ENCODE measurements at places on chromosomes 3 and 15.

DNA sequence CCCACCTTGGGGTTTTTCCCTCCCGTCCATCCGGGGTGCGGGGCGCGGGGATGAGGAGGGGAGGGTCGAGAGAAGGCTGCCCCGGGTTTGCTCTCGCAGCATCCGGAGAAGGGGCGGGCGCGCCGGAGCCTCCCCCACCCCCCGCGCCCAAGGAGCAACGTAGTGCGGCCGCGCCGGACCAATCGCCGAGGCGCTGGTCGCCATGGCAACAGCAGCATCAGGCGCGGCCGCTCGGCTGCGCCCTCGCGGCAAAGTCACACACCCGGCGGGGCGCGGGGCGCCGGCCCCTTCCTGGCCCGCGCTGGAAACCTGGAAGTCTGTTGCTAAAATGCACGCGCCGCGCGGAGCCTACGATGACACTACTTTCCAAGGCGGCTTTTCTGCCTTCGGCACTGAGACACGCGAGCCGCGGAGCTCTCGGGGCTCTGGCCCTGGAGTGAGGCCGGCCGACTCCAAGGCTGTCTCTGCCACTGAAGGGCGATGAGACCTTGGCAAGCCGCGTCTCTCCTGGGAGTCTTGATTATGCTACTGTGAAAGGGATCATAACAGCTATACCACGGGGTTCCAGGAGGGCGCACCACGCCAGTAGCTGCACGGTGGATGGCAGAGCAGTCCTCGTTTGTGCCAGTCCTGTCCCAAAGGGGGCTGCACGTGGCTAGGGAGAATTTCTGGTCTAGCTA is at the start of gene IQSEC1:
IQSEC1 (minus strand) TSS at position 104 of the 680 bp plus-strand sequence. CDS start 415 bp downstream, outside the sequence.
- no peak for DNase-seq

GRCh38 chr3:165683947-165684346 is 153.3 kb downstream of the BCHE start:
- DNase-seq = no peak

DNA sequence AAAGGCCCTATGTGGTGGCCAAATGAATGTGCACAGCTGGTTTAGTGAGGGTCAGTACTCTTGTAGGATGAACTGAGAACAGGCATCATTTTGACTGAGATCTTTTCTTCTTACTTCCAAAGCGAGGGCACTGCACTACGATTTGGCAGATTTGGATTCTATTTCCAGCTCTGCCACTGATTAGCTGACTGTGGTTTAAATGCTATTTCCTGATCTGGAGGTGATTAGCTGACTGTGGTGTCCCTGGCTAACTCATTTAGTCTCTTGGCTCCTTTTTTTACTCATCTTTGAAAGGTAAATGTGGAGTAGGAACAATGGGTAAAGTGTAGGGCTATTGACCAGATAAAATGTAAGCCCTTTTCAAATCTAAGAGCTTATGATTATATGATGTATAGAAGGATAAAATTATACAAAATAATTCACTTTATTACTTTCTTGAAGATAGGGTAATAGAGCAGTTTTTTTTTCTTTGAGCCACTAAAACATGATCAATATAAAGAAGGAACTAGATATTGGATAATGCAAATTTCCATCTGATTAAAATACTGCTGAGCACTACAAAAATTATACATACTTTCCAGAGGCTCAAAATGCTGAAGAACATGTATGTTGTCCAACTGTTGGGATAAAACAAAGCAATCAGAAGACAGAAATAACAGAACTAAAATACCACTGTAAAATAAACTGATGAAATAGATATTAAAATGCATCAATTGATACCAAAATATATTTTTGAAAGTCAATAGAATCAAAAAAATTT is 39.7 kb upstream of the PLOD2 start:
- DNase-seq = no peak

DNA sequence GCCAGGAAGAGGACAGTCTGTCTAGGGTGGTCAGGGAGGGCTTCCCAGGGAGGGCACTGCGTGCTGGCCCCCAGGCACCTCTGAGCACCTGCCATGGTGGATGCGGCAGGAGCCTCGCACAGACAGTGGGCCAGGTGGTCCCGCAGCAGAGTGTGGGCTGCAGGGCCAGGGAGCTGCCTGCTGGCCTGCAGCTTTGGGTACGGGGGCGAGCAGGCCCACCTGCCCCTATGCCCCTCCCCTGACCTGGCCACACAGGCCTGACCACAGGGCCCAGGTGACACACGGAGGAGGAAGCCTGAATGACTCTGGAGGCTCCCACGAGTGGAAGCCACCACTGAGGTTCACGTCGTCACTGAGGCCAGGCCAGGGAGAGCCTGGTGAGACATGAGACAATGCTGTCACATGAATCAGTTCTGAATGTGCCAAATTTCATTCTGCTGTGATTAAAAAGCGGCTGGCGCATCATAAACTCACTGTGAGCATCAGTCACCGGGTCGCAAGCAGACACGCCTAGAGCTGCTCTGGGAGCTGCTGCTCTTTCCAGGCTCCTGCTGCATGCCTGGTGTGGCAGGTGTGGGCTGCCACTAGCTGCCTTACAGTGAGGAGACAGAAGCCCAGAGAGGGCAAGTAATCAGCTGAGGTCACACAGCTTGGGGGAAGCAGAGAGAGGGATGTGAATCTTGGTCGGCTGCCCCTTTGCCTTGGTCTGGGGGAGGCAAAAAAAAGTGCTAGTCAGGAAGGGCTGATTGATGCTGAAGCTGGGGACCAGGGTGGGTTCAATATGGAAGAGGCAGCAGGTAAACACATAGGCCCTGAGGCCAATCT is 39.5 kb upstream of the IQSEC1 start:
- no peak for DNase-seq

- DNase-seq = no peak
Measured at GRCh38 chr15:28975766-28976179, 90.0 kb downstream of the APBA2 start.

GRCh38 chr3:116929505-116930222 is 220.1 kb downstream of the TUSC7 start:
- DNase-seq = no peak

- no peak for DNase-seq
Measured at GRCh38 chr3:54188176-54188791, 65.9 kb downstream of the CACNA2D3 start.

GRCh38 chr3:133862161-133862560 is 33.5 kb downstream of the RAB6B start:
- no peak for DNase-seq

- DNase-seq = no peak
Measured at GRCh38 chr15:29242456-29243242, 27.0 kb downstream of the NSMCE3 start.

DNA sequence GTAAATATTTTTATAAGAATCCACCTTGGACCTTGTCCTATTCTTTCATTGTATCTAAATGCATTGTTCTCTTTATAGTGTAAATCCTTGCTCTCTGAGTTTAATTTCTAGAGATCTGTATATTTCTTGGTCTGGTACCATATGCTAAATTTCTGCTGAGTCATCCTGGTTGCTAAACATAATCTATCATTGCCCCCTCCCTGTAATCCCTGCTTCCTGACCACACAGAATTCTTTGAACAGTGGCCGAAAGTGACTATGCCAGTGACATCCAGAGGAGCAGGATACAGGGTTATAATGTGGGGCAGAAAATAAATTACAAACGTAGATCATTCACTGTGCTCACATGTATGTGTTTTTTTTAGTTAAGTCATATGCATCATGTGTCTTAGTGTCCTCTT is 143.1 kb downstream of the DIPK2A start:
- DNase-seq = no peak

GRCh38 chr3:53164911-53165310 is 3.9 kb downstream of the PRKCD start:
- DNase-seq = no peak

DNA sequence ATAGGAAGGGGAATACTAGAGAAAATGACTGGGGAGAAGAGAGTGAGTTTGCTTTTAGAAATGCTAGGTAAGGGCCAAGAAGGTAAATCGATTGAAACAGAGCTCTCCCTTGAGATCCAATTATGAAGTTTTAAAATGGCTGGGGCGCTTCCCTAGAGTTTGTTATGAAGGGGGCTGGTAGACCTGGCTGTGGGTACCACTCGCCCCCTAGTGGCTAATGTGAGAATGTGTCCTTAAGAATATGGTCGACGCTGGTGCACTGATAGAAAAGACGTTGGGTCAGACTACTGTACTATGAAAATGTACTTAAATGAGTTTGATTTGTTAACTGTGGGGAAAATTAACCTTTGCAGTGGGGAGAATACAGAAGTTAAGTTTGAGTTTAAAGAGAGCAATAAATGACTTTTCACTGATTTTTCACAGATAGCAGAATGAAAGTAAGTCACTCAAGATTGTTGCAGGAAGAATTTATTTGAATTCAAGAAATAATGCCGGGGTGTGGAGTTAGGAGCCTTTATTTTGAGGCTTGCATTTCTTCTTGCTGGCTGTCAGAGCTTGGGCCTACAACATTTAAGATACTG is 9.2 kb downstream of the TMPRSS7 start:
- DNase-seq = no peak

- no peak for DNase-seq
Measured at GRCh38 chr3:186869253-186870100, 27.0 kb downstream of the ADIPOQ start.

GRCh38 chr3:45486926-45487325 is 98.5 kb downstream of the LARS2 start:
- no peak for DNase-seq

GRCh38 chr3:191362524-191363090 is 32.3 kb upstream of the UTS2B start:
- no peak for DNase-seq

GRCh38 chr3:72279068-72279604 is 494.2 kb upstream of the PROK2 start:
- DNase-seq = no peak

- no peak for DNase-seq
Measured at GRCh38 chr3:41853540-41854196, 108.2 kb downstream of the ULK4 start.

DNA sequence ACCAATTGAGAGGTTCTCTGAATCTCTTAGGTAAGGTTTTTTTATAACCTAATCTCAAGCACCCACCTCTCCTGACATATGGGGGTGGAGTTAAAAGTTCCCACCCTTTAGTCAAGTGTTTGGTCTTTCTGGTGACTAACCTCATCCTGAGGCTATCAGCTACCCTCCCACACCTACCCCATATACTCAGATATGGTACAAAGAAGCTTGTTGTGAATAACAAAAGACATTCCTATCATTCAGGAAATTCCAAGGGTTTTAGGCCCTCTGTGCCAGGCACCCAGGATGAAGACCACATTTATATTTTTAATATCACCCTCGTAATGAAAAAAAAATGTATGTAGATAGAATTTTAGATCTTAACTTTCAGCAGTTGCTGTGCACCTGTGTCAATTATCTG is 9.0 kb downstream of the CHMP2B start:
- DNase-seq = no peak
